Fibroblast of skin of scalp (primary cell): ENCODE measurements at places on chromosomes 7 and 10.

DNA sequence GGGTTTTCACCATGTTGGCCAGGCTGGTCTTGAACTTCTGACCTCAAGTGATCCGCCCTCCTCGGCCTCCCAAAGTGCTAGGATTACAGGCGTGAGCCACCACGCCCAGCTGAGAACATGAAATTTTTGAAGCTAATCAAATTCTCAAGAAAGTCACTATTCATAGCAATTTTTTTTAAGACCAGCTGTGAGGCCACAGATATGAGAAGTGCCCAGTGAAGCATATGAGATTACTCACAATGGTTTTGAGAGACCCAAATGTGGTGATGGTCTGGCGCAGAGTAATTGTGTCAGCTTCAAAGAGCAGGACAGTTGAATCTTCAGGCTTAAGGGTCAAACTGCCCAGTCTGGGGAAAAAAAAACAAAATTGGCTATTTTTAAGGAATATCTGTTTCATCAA lies 16.2 kb downstream of the NCOA4 start:
- no peak for DNase-seq

- no peak for DNase-seq
Measured at GRCh38 chr10:19195698-19196097, 147.1 kb downstream of the MALRD1 start.

DNA sequence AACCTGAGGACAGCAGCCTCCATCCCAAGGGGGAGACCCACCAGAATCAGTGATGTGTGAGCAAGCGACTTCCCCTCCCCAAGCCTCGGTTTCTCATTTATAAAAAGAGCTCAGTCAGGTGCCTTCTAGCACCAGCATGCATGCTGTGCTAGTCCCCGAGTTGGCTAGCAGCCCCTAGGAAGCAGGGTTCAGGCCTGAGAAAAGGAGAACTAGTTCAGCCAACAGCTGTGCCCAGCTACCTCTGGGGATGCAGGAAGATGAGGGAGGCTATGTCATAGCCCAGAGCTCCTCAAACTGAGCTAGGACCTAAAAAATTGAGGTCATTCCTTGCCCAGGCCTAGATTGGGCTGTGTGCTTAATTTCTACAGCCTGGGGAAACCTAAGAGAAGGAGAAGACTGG lies 13.7 kb downstream of the DRGX start:
- DNase-seq = no peak

GRCh38 chr7:92874567-92874966 lies 38.2 kb upstream of the CDK6 start:
- DNase-seq = no peak

GRCh38 chr7:159328096-159328495 lies 183.4 kb upstream of the VIPR2 start:
- no peak for DNase-seq

- no peak for DNase-seq
Measured at GRCh38 chr7:155676052-155676451, 31.6 kb downstream of the RBM33 start.

DNA sequence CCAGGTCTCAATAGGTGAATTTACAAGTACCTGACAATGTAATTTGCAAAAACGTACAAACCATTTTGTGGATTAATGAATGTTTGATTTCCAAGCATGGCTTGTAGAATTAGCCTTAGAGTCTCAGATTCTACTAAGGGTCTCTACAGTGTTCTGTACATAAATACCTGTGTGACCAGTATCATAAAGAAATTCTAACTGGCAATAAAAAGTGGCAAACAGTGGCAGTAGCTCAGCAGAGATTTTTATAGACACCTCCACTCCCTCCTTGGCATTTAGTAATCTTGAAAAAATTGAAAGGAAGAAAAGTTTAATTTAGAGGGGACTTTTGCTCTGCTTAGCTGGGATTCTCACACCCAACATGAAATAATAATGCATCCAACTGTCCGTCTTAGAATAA lies 220.8 kb downstream of the POU6F2 start:
- DNase-seq = no peak

DNA sequence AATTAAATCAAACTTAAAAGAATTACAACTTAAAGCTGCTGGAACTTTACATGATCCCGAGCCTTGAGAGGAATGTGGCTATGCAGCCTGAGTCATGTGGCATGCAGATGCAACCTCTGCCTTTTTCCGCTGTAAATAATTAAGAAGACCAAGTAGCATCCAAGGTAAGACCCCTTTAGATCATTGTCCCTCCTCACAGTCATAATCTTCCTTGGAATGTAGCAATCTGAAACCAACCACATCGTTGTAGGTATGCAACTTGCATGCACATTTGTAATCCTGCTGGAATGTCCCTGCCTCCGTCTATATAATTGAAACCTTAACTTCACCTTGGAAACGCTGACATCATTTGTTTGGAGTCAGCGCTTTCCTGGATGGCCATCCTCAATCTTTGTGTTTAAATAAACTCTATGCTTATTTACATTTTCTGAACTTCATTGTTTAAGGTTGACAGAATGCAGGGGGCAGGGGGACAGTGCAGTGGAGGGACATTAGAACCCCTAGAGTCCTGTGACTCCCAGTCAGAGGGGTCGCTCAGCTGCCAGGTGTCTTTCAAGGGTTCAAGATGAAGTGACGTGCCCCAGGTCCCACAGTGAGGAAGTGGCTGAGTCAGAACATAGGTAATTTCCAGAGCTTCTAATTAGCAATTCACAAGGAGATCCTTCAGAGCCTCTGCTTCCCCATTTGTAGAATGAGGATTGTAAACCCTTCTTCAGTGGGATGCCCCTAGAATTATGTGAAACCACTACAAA lies 110.7 kb downstream of the RALA start:
- DNase-seq = peak; percentile 87

- DNase-seq = no peak
Measured at GRCh38 chr10:61973169-61973568, 71.7 kb downstream of the ARID5B start.

DNA sequence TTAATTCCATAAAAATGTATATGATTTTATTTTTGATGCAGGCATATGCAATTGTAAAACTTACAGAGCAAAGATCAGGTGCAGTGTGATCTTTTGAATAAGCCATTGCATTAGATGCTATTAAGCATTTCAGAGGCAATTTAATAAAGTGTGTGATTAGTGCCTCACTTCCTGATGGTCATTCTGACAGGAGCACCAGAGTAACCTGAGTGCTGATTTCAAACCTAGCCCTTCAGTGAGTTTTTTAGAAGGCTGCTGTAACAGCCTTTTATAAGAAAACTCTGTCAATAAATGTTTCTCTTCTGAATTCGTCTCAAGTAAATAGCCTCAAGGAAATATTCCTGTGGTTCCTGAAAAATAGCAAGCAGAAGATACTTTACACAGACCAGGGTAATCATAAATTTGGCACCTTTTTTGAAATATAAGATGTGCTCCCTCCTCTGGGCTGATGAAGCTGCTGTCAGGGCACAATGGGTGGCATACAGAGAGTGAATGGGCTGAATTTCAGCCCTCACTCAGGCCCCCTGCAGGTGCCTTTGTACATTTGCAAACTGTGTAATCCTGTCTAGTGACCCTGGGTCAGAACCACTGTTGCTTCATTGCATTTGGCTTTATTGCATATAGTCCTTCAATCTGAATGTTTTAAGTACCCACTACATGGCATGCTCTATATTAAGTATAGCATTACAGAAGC lies 193.7 kb upstream of the CSTF2T start:
- peak; percentile 27 for DNase-seq

DNA sequence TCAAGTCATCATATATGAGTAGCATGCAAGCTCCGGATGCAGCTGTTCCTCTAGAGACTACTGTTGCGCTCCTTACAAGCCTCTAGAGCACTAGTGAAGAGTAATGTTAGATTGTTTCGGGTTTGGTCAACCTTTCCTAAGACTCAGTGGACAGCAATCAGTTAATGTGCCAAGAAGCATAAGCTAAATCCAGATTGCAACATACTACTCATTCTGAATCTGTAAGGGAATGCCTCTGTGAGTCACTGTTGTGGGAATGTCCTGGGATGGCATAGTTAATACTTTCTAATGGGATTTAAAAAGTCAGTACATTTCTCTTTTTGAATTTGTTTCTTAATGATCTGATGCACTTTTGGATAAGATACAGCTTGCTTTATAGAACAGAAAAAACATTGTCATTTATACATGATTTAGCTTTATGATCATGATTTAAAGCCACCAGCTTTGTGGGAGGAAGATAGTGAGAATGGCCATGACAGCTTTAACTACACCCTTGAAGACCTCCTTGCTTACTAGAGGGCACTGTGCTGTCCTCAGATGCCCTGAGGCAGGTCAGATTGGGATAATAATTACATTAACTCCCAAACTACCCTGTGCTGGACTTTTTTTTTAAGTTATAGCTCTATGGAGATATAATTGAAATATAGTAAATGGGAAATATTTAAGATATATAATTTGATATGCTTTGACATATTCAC lies 138.4 kb downstream of the SDK1 start:
- peak; percentile 95 for DNase-seq

GRCh38 chr10:17138460-17139042 lies 8.9 kb upstream of the CUBN start:
- DNase-seq = no peak

DNA sequence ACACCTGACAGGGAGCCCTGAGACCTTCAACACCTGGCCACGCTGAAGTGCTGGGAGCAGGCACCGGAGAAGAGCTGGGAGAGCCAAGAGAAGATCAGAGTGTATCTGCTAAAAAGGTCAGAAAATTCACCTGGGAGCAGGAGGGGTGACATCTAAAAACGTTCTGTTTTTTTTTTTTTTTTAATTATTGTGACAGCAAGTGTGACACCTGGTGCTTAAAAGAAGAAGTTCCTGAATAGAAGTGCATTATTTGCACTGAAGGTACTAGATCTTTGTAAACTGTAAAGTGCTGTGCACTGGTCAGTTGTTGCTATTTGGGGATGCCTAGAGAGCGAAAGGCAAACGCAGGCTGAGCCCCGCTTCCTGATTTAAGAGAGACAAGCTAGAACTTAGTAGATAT lies 422.0 kb downstream of the PLXNA4 start:
- DNase-seq = no peak

DNA sequence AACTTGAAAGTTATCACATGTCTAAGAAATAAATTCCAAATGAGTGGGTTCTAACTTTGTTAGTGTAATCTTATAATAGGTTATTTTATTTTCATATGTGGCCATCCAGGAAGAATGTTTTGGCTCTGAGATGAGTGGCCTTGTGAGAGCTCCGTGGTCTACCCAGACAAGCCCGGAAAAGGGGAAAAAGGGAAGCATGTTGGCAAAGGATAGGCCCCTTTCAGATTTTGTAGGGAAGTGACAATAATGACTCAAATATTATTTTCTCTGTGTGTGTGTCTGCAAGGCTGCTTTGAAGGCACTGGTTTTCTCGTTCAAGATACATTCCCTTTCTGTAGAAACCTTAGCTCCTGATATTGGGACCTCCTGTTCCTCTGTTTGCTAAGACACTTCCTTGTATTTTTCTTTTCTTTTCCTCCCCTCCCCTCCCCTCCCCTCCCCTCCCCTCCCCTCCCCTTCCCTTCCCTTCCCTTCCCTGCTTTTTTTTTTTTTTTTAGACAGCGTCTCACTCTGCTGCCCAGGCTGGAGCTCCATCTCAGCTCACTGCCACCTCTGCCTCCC lies 240.8 kb downstream of the LRMDA start:
- DNase-seq = no peak

DNA sequence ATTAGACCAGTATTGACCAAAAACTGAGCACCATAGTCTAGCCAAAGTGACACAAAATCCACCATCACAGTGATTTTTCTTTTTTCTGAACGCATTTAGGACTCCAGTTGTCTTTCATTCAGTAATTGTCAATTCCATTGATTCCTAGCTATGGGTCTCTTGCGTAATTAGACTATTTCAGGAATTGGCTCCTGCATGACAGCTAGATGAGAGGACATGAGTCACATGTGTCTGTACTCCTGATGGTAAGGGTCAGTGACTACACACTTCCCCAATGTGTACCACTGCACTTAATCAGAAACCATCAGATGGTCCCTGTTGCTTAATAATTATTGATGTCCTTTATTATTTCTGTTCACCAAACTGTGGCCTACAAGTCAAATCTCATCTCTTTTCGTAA lies 469.5 kb downstream of the POM121L12 start:
- DNase-seq = no peak

DNA sequence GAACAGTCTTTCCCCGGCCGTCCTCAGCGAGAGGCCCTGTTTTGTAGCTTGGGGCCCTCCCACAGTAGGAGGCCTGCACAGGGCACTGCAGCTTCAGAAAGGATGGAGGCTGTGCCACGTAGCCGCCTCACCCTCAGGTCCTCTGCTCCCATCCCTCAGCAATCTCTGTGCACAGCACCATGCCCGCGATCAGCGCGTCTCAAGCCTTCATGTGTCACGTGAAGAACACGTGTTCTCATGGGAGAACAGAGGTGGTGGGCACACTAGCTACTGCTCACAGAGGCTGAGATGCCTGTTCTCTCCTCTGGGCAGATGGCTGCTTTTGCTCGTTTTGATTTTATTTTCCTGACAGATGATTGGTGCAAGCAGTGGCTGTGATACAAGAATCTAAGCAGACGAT lies 8.5 kb upstream of the SHH start:
- DNase-seq = no peak

- no peak for DNase-seq
Measured at GRCh38 chr7:101122933-101123702, 3.8 kb upstream of the SERPINE1 start.

DNA sequence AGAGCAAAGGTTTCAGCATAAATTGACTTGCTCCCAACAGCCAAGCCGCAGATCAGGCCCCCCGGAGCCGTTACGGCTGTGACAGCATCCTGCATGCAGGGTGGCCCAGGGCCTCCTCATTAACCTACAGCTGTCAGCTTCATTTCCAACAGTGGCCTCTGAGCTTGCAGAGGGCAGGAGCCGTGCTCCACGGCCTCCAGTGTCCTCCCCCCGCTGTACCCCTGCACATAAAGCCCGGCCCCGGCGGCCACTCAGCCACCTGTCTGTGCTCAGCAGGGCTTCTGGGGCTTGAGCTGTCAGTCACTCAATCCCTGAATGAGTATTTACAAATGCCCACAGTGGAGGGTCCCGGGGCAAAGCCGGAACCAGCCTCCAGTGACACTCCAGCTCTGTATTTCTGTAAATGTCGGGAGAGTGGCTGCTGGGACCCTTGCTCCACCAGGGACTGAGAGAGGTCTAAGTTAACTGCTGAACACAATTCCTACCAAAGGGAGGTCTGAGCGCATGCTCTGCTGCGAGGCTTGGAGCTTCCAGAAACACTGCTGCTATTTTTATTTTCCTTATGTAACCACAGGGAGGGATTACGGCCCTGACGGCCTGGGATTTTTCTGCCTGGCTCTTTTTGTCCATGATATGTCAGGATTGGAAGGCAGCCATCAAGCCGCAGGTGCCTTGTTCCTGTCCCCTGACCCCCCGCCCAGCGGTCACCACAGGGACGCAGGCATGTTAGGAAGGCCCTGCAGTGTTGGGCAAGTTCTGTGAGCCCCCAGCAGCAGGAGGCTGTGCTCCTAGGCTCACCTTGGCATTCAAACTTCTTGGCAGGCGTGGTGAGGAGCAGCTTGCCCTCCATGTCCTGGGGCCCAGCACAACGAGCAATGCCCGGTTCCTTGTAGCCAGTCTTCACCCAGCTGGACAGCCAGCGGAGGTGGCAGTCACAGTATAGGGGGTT lies 165.0 kb downstream of the SLIT1 start:
- DNase-seq = peak; percentile 39
